Left cardiac atrium (tissue), 4 donors: ENCODE measurements at places on chromosomes 16 and 17. TPM values are rescaled to one million over a fixed set of nuclear protein-coding genes. Genes with fewer than 3 reads are reported as not detected.

- DNase-seq: no peak
Measured at GRCh38 chr16:77955127-77955526, 67.2 kb upstream of the CLEC3A start.

GRCh38 chr17:8324132-8324531, 14.1 kb downstream of the ARHGEF15 start:
- DNase-seq: no peak

- DNase-seq: no peak
Measured at GRCh38 chr16:77780378-77780837, 8.0 kb upstream of the VAT1L start.

- no peak for DNase-seq
Measured at GRCh38 chr17:49358641-49359247, 3.3 kb downstream of the ZNF652 start.

DNA sequence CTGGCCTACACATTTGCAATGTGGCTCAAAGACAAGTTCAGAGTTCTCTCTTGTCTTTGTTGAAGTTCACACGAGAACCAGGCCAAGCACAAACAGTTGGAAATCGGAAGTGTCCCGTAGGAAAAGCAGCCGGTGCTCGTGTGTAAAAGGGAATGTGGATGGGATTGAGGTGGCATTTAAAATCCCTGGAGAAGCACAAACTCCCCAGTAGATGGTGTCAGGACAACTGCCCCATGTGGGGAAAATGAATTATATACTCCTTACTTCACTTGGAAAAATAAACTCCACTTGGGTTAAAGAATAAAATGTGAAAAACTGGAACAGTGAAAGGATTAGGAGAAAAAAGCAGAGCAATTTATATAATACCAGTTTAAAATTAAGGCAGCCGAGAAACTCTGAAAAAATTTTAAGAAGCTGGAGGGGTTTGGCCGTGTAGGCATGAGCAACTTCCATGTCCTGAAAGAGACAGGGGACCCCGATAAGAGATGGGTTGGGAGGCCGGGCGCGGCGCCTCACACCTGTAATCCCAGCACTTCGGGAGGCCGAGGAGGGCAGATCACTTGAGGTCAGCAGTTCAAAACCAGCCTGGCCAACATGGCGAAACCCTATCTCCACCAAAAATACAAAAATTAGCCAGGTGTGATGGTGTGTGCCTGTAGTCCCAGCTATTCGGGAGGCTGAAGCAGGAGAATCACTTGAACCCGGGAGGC, 28.1 kb downstream of the CBFA2T3 start:
- DNase-seq: no peak

CHMP1A gene
- 51.9 TPM for total RNA-seq
